ENCODE measurements at places on chromosomes 12 and 14.

- DNase-seq: no peak
Measured at GRCh38 chr12:118418385-118419057, 42.2 kb downstream of the SUDS3 start.

GRCh38 chr12:118520214-118521035 lies 144.1 kb downstream of the SUDS3 start:
- no peak for DNase-seq

DNA sequence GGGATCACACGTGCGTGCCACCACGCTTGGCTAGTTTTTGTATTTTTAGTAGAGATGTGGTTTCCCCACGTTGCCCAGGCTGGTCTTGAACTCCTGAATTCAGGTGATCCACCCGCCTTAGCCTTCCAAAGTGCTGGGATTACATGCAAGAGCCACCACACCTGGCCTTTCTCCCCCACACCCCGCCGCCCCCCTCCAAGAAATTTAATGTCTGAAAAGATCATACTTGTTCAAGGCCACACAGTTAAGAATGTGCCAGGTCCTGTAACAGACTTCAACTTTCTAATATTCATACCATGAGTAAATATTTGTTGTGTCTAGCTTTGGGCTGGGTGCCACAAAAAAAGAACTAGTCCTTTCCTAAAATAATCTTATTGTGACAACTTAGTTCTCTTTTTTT lies 9.1 kb downstream of the GATC start:
- no peak for DNase-seq

- DNase-seq: no peak
Measured at GRCh38 chr14:62162998-62163589, 400.9 kb downstream of the SNAPC1 start.

DNA sequence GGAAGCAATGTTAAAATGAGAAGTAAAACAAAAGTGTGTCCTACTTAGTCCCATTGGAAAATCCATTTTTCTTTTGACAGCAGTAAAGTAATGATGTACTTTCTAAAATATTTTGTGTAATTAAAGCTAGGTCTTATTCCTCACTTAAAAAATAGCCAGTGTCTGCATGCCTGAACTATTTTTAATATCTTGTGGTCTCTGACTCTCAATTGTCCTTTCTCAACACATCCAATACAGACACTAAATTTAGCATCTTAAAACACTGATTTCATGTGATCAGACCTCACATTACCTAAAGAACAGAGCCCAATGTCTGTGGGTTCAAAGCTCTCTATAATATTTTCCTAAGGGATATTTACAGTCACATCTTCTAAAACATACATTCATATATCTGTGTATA lies 108.0 kb downstream of the DERA start:
- no peak for DNase-seq

DNA sequence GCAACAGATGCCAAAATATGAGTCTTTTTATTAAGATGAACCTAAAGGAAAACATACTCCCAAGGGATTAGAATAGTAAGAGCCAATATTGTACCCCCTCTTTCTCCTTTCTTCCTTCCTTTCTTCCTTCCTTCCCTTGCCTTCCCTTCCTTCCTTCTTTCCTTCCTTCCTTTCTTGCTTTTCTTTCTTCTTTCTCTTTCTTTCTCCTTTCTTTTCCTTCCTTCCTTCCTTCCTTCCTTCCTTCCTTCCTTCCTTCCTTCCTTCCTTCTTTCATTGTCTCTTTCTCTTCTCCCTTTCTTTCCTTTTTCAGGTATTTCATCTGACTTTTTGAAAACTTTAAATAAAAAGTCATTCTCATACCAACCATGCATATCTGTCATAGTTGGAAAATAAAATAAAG lies 892.5 kb downstream of the LRFN5 start:
- DNase-seq: no peak

GRCh38 chr12:88552610-88553079 lies 27.6 kb downstream of the KITLG start:
- DNase-seq: no peak

GRCh38 chr14:61611880-61612630 lies 83.3 kb upstream of the HIF1A start:
- no peak for DNase-seq

Data from stimulated activated CD8-positive, alpha-beta memory T cell treated with anti-CD3 and anti-CD28 coated beads, Interleukin-7, amount 100 ng/mL, for 4 hours (primary cell).